ENCODE measurements at places on chromosomes 4 and X. TPM values are rescaled to one million over a fixed set of nuclear protein-coding genes. Genes with fewer than 3 reads are reported as not detected.

- no peaks in the 10 kb centered on the region for H3K36me3 ChIP-seq
- H3K27me3 ChIP-seq, result no peaks in the 10 kb centered on the region
- no peak overlapping the region for H3K4me3 ChIP-seq
- H3K4me1 ChIP-seq, result no peaks in the 10 kb centered on the region
- DNase-seq, result no peak
- no peak overlapping the region for H3K27ac ChIP-seq
Observed at GRCh38 chr4:162116095-162116779, 47.6 kb downstream of the FSTL5 start.

DNA sequence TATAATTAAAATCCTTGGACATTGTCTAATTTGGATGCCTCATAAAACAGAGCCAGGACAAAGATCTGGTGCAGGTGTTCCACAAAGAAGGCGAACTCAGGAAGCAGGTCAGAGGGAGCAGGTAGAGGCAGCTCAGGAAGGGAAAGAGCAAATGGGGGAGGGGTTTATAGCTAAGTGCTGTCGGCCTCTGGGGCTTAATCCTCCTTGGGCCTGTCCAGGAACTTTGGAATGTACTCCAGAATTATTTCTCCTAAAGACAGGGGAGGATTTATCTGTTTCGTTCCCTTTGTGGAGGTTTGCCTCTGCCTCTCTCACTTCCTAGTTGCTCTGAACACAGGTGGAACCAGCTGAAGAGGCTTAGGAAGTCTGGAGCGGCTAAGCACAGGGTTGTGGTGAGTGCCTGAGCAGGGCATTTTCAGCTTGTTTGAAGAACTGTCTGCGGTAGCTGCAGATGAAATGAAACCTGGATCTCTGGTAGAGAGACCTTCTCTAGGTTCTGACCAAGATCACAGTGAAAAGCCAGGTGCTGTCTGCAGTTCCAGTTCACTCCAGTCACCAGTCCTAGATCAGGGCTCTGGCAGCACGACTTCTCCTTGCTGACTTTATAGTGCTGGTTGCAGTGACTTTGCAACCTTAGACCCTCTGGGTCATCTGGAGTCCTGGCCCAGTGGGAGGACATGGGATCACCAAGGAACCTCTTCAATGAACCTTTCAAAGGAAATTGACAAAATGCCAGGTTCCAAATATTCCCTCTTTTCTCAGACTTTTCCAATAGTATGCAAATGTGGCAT, 519.2 kb downstream of the PCDH10 start:
- no peak for DNase-seq
- H3K27me3 ChIP-seq, result no peaks in the 10 kb centered on the region
- no peaks in the 10 kb centered on the region for H3K36me3 ChIP-seq
- H3K4me3 ChIP-seq, result no peak overlapping the region
- H3K4me1 ChIP-seq, result no peaks in the 10 kb centered on the region
- no peak overlapping the region for H3K27ac ChIP-seq

DNA sequence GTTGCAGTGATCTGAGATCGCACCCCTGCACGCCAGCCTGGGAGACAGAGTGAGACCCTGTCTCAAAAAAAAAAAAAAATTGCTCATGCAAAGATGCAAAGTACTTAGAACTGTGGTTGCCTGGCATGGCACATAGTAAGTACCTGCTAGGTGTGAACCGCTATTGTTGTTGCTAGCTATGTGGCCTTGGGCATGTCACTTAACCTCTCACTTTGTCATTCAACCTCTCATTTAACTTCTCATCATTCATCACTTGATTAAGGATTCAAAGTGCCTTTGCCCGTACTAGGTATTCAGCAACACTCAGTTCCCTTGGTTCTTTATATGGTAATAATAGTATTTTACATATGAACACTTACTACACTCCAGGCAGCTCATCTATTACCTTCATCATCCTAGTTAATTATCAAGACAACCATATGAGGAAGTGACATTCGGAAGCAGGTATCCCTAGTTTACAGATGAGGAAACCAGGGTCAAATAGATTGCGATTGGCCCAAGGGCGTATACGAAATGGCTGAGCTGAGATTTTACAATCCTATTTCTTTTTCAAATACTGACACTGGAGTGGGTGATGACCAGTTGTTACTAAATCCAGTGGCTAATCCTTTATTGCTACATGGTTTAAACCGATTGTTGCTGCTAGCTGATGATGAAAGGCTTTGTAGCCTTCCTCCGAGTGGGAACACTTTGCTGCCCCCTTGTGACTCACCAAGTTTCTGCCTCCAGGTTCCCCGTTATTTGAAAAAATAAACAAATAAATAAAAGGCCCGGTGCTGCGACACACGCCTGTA, 28.8 kb upstream of the SOWAHD start:
- peak; percentile 30 for DNase-seq
- H3K4me1 ChIP-seq, result peaks cover 2% of the 10 kb centered on the region
- no peaks in the 10 kb centered on the region for H3K36me3 ChIP-seq
- no peaks in the 10 kb centered on the region for H3K27me3 ChIP-seq
- no peak overlapping the region for H3K27ac ChIP-seq

DNA sequence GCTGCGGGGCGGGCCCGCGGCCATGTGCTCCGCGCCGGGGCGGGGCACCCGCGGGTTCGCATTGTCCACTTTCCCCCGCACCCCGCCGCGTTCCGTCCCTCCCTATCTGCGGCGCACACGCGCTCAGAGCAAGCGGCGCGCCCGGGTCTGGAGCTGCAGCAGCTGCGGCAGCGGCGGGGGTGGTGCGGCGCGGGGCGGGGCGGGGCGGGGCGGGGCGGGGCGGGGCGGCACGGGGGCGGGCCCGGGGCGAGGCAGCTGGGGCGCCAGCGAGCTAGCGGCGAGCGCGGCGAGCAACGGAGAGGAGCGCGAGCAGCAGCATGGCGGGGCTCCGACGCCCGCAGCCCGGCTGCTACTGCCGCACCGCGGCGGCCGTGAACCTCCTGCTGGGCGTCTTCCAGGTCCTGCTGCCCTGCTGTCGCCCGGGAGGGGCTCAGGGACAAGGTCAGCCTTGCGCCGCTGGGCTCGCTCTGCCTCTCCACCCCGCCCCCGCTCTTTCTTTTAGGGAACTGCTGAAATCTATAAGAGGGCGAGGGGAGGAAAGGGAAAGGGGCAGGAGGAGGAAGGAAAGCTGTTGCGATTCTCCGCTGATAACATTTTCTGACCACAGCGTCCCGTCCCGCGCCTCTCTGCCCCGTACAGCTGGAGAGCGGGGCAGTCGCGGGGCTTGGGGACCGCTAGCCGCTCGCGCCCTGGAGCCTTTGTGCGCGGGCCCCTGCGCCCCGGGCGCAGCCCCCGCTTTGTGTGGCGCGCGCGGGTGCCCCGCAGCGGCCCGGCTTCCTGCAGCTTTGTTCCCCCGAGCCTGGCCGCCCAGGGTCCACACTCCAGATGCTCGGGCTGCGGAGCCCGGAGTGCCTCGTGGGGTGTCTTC, at the start of gene TMEM131L:
Gene TMEM131L (plus strand): TSS at position 280 of the 868 bp plus-strand sequence. CDS start 38 bp downstream, at position 318.
- peak; percentile 67 for DNase-seq
- H3K27me3 ChIP-seq, result no peaks in the 10 kb centered on the region
- H3K4me3 ChIP-seq, result peak within 1 kb of the TSS; percentile 97
- H3K4me1 ChIP-seq, result peaks cover 55% of the 10 kb centered on the region
- H3K27ac ChIP-seq, result peak within 1 kb of the TSS; percentile 98

DNA sequence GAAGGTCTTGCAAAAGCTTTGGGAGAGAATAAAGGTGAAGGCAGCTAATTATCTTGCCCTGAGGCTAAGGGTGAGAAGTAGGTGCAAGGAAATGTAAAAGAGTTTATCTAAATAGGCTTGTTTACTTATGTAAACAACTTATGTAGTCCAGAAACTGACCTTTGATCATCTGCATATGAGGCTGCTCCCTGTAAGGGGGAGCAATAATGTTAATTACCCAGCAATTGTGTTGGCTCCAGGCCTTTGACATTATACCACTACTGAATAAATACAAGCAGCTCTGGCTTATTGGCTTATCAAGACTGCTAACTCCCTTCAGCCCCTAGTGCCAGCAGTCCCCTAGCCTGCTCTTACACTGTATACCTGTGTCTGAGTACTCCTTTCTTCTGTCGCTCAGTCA, 303.7 kb upstream of the GNPDA2 start:
- no peak overlapping the region for H3K27ac ChIP-seq
- no peaks in the 10 kb centered on the region for H3K4me1 ChIP-seq
- no peaks in the 10 kb centered on the region for H3K36me3 ChIP-seq

DNA sequence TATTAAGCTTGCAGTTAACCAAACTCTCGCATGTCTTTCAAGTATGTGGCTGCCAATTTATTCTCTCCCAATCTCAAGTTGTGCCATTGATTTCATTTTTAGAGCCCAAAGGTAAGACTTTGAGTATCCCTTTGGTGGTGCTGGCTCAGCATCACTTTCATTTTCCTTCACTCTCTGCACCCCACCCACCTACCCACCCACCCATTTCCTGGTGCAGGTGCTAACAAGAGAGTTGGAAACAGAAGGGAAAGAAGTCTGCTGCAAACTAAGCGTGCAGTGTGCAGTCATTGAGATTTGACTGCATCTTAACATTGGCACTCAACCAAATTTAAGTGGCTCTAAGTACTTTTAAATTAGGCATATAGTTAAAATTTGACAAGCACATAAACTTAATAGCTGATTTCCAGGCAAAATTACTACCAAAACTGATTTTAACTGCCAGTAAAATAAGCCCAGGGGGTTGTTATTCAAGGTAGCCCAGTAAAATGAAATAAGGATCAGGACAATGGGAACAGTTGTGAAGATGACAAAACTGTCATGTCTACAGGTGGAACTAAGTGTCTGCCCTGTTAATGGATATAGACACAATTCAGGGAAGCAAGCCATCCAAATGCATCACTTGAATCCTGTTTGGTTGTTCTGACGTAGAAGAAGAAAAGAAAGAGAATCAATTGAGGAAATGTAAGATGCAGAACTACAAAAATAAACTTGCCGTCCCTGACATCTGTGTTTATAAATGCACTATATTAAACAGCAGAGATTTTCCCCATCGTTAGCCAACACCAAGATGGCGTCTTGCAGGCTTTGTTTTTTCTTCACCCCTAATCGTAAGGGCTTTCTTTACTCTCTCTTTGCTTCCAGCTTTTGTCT, 184.2 kb downstream of the KDR start:
- no peaks in the 10 kb centered on the region for H3K36me3 ChIP-seq
- H3K27me3 ChIP-seq, result peaks cover 5% of the 10 kb centered on the region
- peak overlapping the region; percentile 67 for H3K4me3 ChIP-seq
- peak overlapping the region; percentile 55 for H3K27ac ChIP-seq
- peaks cover 36% of the 10 kb centered on the region for H3K4me1 ChIP-seq

DNA sequence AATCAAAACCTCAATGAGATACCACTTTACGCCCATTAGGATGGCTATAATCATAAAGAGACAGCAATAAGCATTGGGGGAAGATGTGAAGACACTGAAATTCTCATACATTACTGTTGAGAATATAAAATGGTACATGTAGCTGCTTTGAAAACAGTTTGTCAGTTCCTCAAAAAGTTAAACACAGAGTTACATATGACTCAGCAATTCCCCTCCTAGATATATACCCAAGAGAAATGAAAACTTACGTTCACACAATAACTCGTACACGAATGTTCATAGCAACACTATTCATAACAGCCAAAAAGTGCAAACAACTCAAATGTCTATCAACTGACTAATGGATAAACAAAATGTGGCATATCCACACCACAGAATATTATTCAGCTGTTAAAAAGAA, 36.6 kb downstream of the PHF8 start:
- H3K4me3 ChIP-seq, result no peak overlapping the region
- H3K36me3 ChIP-seq, result peaks cover 54% of the 10 kb centered on the region
- no peaks in the 10 kb centered on the region for H3K27me3 ChIP-seq
- H3K27ac ChIP-seq, result no peak overlapping the region

DNA sequence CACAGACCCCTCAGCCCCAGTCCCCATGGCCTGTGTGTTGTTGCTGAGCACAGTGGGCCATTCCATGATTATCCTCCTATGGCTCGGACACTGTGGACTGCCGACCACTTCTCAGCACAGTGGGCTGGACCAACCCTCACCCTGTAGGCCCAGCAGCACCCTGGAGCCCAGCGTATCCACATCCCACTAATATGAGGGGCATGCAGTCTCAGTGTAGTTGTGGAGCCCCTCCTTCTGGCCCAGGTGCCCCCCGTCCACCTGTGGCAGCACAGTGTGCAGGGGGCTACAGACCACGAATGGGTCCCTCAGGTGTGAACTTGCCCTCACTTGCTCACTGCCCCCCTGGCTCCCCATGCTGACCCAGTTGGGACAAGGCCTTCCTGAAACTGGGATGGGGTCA, 7.9 kb downstream of the SPON2 start:
- H3K36me3 ChIP-seq, result peaks cover 3% of the 10 kb centered on the region
- H3K4me3 ChIP-seq, result no peak overlapping the region
- H3K27ac ChIP-seq, result no peak overlapping the region
- H3K4me1 ChIP-seq, result peaks cover 48% of the 10 kb centered on the region
- no peak for DNase-seq
- no peaks in the 10 kb centered on the region for H3K27me3 ChIP-seq

- H3K4me1 ChIP-seq, result no peaks in the 10 kb centered on the region
- no peak overlapping the region for H3K4me3 ChIP-seq
- no peak overlapping the region for H3K27ac ChIP-seq
Observed at GRCh38 chrX:39675162-39675553, 422.6 kb downstream of the BCOR start.

- no peaks in the 10 kb centered on the region for H3K27me3 ChIP-seq
- no peak overlapping the region for H3K27ac ChIP-seq
- H3K4me3 ChIP-seq, result no peak overlapping the region
- H3K36me3 ChIP-seq, result no peaks in the 10 kb centered on the region
- no peaks in the 10 kb centered on the region for H3K4me1 ChIP-seq
Observed at GRCh38 chr4:180455226-180455625, 1788.0 kb upstream of the TENM3 start.

DNA sequence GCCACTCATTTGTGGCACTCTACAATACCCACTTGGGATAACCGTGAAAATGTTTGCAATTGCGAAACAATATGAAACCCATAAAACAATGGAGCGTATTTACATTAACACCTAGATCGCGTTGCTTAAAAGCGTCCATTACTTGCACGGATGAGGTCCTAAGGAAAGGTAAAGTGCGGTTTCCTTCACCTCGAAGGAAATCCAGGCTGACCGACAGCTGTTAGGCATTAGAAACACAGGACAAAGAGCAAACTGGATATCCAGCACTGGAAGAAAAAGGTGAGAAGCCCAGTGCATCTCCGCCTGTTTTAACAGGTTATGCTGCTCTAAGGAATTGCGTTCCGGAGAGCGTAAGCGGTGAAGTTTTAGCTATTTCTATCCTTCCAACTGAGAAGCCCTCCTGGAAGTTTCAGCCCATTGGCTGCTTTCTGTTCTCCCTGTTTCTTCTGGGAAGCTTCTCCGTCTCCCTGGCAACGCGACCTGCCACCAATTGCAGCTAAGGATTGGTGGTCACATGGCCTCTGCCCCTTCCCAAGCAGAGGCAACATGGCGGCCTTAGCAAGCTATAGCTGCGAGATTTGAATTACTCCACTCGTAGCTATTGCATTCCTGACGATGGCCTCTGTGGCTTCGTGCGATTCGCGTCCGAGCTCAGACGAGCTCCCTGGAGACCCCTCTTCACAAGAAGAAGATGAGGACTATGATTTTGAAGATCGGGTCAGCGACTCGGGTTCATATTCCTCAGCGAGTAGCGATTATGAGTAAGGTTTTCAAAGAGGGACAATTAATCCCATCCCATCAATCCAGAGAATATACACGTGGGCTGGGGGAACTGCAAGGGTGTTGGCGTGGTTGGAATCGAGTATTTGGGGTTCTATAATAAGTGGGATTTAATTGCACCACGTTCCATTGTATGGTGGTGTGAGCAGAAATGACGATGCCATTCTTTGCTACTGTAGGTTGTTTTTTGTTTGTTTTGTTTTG, at the start of gene INTU:
Gene INTU (plus strand): TSS at position 538 of the 984 bp plus-strand sequence. CDS start 78 bp downstream, at position 616.
- peaks cover 11% of the 10 kb centered on the region for H3K4me1 ChIP-seq
- no peak for DNase-seq
- H3K4me3 ChIP-seq, result peak within 1 kb of the TSS; percentile 83
- peaks cover 45% of the 10 kb centered on the region for H3K27me3 ChIP-seq

Gene CTSO
- 12.6 TPM for total RNA-seq

Gene NDNF
- not detected for total RNA-seq

Gene CENPU
- 7.0 TPM for total RNA-seq

Gene TLR10
- total RNA-seq, result 107 TPM

Gene PTCHD1
- not detected for total RNA-seq

Gene GPR50
- total RNA-seq, result not detected

Gene SPANXB1
- not detected for total RNA-seq

All from activated B cell treated with CpG ODN at 0.5 μM for 24 hours (primary cell).